Inflammatory macrophage treated with lipopolysaccharide for 1 hour (primary cell): ENCODE measurements at places on chromosomes 1 and 21.

- DNase-seq: no peak
Measured at GRCh38 chr1:8259498-8260290, 58.2 kb upstream of the SLC45A1 start.

- no peak for DNase-seq
Measured at GRCh38 chr1:89594096-89594740, 38.7 kb upstream of the LRRC8C start.

DNA sequence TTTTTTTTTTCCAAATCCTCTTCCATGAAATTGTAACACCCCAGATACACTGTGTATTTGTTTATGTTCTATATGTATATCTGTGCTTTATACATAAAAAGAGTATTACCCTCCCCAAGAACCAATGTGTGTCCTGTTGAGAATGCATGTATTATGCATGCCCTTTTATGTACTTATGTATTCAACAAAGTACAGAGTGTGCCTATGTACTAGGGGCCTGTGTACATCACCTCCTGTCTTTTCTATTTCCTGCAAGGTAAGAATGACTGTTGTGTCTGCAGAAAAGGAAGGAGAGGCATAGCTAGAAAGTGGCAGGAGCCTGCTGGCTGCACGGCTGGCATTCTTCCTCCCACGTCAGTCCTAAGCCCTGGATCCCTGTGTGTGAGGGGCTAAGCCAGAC, 7.0 kb downstream of the TMEM61 start:
- no peak for DNase-seq

DNA sequence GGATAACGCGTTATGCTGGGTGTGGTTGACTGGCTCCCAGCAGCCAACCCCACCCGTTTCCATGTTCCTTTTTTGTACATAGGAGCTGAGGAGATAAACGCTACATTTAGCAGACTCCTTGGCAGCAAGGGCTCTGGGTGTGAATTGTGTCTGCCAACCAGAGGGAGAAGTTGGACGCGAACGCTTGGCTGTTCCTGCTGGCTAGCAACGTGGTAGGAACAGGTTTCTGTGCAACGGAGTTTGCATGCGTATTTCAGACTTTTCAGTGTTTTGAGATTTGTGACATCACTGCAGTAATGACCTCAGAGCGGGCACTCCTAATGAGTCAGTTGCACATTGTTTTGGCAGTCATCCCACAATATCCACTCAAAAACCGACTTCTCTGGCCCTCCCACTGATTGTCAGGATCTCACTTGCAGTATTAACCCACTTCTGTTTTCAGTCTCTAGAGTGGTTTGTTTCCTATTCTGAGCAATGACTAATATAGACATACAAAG, 98.7 kb upstream of the RGS1 start:
- peak; percentile 95 for DNase-seq

- DNase-seq: peak; percentile 85
Measured at GRCh38 chr1:114108751-114109255, 44.9 kb downstream of the SYT6 start.

DNA sequence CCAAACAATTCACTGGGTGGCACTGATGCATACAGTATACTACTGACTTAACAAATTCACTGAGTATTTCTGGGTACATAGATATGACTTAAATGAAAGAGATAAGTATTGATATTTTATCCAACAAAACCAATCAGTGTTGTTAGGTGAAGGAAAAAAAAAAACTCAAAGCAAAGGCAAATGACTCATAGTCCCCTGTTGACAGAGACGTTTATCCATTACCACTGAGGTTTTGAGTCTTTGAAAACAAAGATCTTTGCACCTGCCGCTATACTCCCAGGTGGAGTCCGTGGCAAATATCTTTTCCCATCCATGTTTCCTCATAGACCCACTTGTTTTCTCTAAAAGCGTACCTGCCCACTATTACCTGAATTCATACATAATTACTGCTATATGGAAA, 18.4 kb downstream of the DYNLT5 start:
- DNase-seq: no peak

DNA sequence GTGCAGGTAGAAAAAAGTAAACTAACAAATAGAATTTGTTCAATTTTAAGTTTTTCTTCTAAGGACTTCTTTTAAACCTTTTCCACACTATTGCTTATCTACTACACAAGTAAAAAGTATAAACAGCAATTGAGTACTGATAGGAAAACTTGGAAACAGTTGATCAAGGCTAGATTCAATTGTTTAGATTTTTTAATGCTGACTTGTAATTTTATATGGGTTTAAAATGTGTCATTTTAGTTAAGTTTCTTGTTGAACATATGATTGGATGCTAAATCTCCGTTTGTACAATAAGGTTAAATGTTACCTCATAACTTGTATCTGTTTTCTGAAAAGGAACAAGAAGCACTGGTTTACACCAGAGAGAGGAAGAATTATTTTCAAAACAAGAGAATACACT, 5.5 kb downstream of the SASS6 start:
- no peak for DNase-seq

DNA sequence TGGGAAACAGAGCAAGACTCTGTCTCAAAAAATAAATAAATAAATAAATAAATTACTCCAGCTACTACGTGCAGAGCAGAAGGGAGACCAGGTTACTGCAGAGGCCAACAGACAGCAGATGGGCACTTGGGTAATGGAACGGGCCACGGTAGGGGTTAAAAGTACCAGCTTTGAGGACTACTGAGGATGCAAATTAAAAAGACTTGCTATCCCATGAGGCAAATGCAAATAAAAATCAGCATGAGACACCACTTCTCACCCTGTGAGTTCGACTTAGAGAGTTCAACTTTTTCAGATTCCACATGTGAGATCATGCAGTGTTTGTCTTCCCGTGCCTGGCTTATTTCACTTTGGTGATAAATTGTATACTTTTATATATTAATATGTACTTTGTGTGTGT, 6.6 kb downstream of the SLC2A5 start:
- no peak for DNase-seq

DNA sequence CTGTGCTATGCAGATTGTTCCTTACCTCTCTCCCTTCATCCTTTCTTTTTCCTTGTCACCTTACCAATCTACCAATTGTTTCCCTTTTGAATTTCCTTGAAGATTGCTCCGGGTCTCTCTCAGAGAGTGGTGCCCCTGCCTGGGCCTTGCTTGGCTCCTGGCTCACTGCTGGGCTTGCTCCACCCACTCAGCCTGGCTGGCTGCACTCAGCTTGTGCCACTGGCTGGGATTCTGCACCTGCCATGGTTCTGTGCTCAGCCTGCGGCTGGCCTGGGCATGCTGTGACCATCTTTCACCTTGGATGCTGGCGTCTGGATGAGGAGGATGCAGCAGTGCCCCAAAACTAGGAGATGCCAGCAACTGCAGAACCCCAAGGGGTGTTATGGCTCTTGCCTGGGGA, 463.9 kb upstream of the CXADR start:
- no peak for DNase-seq

- no peak for DNase-seq
Measured at GRCh38 chr1:205224736-205225135, 3.0 kb upstream of the TMCC2 start.

GRCh38 chr1:93710499-93711453, 29.1 kb upstream of the BCAR3 start:
- no peak for DNase-seq

DNA sequence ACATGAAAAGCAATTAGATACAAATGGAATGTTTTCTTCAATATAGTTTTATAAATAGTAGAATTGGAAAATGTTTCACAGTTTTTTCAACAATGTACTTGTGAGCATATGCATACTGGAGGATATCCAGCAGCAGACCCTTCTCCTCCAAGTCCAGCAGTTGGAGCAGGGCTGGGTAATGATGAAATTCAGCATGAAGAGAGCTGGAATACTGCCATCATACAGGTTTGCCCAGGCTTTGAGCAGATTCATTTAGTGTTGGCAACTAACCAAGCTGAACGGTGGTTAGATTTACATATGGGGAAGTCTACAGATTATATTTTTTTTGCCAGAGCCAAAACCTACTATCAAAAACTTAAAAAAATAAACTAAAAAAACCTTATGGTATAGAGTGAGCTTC, 38.3 kb downstream of the WDR3 start:
- no peak for DNase-seq

GRCh38 chr1:81298266-81298665, 502.5 kb upstream of the ADGRL2 start:
- no peak for DNase-seq

GRCh38 chr1:55860798-55861519, 645.8 kb upstream of the USP24 start:
- DNase-seq: no peak

- peak; percentile 41 for DNase-seq
Measured at GRCh38 chr1:199612976-199613774, 414.3 kb upstream of the NR5A2 start.

DNA sequence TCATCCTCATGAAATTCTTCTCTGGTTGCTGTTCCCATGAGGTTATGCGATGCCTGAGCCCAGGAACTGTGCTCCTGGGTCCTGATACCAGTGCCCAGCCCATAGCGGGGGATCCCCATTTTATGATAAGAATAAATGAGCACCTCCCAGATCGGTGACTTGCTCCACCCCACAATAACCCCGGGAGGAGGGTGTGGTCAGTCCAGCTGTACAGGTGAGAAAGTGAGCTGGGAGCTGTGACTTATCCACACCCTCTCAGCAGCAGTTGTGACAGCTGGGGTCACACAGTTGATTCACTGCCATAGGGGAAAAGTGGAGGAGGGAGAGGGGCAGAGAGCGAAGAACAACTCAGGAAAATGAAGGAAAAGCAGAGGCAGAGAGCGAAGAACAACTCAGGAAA, 33.4 kb downstream of the OR2G3 start:
- DNase-seq: no peak

GRCh38 chr21:38948377-38949069, 142.8 kb downstream of the ETS2 start:
- DNase-seq: no peak

GRCh38 chr1:186792870-186793581, 35.7 kb upstream of the PLA2G4A start:
- no peak for DNase-seq

DNA sequence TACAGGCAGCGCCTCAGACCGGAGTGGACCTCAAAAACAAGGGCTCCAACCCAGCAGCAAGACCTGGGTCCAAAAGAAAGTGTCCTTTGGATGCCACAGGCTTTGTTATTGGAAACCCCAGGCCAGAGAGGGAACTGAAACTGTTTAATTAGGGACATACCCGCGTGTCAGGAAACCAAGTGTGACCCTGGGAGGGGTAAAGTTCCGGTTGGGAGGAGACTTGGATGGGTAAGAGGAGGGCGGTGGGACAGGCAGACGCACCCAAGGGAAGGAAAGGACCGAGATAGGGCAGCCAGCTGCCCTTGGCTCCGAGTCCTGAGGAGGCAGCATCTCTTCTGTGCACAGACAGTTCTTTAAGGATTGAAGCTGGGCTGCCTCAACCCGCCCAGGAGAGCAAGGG, 71.4 kb downstream of the CDC7 start:
- DNase-seq: peak; percentile 79

GRCh38 chr21:43809853-43810504, 20.6 kb downstream of the RRP1 start:
- no peak for DNase-seq

DNA sequence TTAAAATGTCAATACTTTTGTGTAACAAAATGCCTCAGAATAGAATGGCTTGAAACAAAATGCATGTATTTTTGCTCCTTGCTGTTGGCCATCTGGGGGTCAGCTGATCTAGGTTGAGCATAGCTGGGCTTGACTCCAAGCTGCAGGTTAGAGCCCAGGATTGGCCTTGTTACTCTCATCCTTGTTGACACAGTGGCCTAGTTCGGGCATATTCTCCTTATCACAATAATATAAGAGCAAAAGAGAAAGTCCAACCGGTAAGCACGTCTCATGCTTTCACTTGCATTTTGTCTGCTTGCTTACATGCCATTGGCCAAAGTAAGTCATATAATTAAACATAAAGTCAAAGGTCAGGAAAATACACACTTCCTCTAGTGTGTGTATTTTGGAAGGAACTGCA, 456.2 kb downstream of the KCNT2 start:
- no peak for DNase-seq

DNA sequence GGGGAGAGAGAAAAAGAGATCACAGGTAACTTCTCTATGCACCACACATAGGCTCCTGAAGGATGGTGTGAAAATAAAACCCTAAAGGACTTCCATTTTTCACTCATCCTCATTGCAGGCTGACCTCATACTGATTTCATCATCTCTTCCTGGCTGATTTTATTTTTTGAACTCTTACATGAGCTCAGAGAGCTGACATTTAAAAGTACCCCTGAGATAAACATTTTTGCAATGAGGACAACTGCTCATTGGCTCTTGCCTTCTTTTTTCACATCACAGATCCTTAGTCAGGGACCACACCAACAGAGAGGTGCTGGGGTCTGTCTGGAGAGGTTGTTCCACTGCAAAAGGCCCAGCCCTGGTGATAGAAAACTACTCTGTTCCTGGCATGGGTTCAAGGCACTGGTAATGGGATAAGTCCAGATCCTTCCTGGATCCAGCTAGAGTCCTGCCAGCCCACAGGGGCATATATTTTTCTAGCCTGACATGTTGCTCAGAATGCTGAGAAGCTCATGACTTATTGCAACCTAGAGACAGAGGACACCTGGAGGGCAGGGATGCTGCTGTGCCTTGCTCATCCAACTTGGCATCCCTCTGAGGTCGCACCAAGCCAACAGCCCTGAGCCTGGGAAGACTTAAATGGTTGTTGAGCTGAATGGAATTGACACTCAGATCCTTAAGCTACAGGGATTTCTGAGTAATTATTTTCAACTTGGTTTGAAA, 360.0 kb downstream of the HHAT start:
- DNase-seq: peak; percentile 23

GRCh38 chr21:14243874-14244273, 27.9 kb downstream of the RBM11 start:
- peak; percentile 26 for DNase-seq

DNA sequence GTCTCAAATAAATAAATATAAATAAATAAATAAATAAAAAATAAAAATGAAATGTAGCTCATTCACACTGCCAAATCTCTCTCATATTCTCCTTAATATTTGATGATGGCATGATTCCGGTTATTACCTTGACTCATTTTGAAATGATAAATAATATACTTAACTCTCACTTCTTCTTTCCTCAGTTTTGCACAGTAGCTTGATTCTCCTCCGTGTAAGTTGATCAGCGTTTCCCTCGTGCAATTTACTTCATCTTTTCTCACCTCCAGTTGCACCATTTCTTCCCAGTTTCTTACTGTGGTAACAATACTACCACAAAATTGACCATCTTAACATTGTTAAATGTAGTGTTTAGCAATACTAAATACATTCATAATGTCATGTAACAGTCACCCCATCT, 111.6 kb downstream of the RIPK4 start:
- DNase-seq: no peak

- DNase-seq: peak; percentile 49
Measured at GRCh38 chr1:192170196-192170984, 12.1 kb downstream of the RGS18 start.

- no peak for DNase-seq
Measured at GRCh38 chr1:27669876-27670275, 2.1 kb downstream of the IFI6 start.

GRCh38 chr1:241081473-241081872, 275.5 kb downstream of the RGS7 start:
- no peak for DNase-seq

- no peak for DNase-seq
Measured at GRCh38 chr1:230123280-230124185, 56.5 kb downstream of the GALNT2 start.
